ENCODE measurements at places on chromosomes 12 and 14.

DNA sequence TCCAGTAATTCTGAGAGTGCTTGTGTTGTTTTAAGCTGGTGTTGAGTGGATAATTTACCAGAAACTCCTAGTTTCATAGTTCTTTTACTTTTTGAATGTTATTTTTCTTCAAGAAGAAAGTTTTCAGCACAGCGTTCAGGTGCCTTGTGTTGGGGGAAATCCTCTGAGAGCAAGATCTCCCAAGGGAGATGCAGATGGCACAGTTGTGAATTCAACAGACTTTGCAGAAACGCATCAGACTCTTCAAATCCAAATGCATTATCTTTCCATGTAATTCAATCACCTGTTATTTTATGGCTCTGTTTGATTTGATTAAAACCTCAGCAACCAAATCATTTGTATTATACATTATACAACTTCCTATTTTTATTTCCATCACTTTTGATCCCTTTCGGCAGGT lies 439.9 kb downstream of the EGLN3 start:
- DNase-seq = no peak

- DNase-seq = no peak
Observed at GRCh38 chr14:62126879-62127478, 364.8 kb downstream of the SNAPC1 start.

- no peak for DNase-seq
Observed at GRCh38 chr14:99807413-99808153, 14.4 kb downstream of the EML1 start.

DNA sequence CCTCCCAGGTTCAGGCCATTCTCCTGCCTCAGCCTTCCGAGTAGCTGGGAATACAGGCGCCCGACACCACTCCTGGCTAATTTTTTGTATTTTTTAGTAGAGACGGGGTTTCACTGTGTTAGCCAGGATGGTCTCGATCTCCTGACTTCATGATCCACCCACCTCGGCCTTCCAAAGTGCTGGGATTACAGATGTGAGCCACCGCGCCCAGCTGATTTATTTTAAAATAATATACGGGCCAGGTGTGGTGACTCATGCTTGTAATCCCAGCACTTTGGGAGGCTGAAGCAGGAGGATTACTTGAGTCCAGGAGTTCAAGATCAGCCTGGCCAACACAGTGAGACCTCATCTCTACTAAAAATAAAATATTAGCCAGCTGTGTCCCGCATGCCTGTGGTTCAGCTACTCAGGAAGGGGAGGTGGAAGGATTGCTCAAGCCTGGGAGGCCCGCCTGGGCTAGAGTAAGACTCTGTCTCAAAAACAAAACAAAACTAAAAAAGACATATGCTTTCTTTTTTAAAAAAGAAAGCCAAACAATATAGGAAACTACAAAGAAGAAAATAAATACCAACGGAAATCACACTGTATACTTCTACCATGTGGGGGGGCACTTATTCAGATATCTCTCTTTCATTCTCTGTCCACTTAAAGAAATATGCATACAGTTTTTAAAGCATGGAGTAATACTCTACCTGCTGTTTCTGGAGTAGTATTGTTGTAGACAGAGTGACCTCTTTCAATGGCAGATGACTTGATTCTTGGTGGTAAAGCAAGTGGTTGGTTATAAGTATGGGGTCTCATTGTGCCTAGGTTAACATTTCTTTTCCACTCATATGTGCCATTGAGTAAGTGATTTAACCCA lies 930 bp upstream of the MIA2 start:
- DNase-seq = no peak

- no peak for DNase-seq
Observed at GRCh38 chr12:85920324-85920947, 46.3 kb downstream of the NTS start.

DNA sequence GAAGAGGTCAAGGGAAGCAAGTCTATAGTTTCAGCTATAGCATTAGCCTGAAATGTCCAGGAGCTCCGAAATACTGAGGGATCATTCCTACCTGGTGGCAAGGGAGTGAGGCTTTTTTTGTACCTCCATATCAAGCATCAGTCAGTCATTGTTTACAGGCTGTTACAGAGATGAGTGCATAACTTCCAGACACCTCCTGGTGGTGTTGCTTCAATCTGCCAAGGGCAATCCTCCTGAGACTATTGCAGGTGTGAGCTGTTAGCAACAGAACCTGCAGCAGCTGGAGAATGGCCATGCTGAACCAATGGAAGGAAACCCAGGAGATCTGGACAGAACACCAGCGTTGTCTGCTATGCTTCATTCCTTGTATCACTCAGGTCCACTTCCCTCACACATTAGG lies 80.0 kb upstream of the SLC8A3 start:
- no peak for DNase-seq

GRCh38 chr14:99716850-99717681 lies 33.0 kb downstream of the CYP46A1 start:
- DNase-seq = peak; percentile 28

DNA sequence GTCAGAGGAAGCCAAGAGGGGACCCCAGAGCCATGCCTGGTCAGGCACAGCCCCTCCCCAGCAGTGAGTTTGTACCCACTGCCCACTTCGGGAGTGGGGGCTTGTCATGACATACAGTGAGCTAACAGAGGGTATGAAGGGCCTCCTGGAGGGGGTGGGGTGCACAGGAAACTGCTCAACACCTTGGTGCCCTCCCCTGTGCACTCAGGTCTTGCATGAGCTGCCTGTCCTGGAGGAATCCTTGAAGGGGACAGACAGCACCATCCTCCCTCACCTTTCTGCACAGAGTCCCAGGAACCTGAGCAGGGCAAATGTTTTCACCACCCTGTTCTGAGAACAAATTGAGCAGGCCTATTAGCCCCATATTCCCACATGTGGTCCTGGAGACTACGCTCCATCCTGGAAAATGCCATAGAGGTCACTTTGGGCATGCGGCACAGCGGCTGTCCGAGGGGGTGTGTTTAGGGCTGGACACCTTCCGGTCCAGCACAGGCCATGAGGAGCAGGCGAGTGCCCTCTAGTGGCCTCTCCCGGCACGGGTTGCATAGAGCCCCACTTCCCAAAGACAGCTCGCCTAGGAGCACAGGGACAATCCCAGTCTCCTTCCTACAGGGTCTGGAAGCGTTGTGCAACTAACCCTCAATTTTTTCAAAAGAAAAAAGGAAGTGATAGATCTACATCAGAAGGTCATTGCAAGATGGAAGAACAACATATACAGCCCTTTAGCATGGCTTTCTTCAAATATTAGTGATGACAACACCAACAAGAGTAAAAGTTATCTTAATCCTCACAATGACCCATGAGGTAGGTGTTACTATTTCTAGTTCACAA lies 31.9 kb upstream of the ZFP36L1 start:
- DNase-seq = peak; percentile 78

- no peak for DNase-seq
Observed at GRCh38 chr12:46230306-46230705, 38.5 kb downstream of the SLC38A1 start.

DNA sequence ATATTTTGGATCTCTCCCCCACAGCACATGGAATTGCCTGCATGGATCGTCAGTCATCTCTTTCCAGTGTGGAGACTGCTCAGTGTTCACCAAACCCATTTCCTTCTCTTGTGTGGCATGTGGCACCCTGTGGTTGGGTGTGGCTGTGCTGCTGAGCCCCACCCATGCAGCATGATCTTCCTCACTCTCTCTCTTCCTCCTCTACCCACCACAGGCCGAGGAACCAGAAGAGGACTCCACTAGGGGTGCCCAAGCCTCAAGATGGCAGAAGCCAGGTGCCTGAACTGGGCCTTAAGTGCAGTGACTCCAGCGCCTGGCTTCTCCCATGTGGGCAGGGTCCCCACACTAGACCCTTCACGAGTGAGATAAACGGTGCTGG lies 66.8 kb upstream of the GPR68 start:
- peak; percentile 68 for DNase-seq

- no peak for DNase-seq
Observed at GRCh38 chr12:48026060-48026827, 22.0 kb upstream of the COL2A1 start.

DNA sequence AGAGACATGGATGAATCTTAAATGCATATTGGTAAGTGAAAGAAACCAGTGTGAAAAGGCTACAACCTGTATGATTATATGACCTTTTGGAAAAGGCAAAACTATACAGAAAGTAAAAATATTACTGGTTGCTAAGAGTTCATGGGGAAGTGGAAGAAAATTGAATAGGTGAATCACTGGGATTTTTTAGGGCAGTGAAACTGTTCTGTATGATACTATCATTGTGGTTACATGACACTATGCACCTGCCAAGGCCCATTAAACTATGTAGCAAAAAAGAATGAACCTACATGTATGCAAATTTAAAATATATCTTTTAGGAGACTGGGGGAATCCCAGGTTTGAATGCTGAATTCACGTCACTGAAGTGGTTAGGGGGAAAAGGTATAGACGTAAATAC lies 12.6 kb upstream of the OR8S1 start:
- DNase-seq = no peak

DNA sequence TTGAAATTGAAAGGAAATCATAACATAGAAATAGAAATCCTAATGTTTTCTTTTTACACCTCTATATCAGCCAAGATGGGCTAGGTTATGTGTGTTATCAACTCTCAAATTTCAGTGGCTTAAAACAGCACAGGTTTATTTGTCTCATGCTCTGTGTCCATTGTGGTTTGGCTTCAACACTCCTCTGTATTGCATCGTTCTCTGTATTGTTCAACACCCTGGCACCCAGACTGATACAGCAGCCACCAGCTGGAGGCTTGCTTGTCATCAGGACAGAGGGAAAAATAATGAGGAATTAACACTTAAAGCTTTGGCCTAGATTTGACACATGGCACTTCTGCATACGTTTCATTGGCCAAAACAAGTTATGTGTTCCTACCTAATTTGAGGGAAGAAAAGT lies 234.2 kb upstream of the ARHGAP5 start:
- no peak for DNase-seq

Measured in activated CD8-positive, alpha-beta memory T cell treated with anti-CD3 and anti-CD28 coated beads, Interleukin-2, amount 50 U/mL, for 48 hours (primary cell).